Effector CD8-positive, alpha-beta T cell (primary cell): ENCODE measurements at places on chromosomes 2 and 18.
A peak's percentile ranks its signal among the peaks of the same experiment; 100 is the strongest.

GRCh38 chr2:211396815-211397214 lies 840.4 kb downstream of the CPS1 start:
- no peak for DNase-seq

DNA sequence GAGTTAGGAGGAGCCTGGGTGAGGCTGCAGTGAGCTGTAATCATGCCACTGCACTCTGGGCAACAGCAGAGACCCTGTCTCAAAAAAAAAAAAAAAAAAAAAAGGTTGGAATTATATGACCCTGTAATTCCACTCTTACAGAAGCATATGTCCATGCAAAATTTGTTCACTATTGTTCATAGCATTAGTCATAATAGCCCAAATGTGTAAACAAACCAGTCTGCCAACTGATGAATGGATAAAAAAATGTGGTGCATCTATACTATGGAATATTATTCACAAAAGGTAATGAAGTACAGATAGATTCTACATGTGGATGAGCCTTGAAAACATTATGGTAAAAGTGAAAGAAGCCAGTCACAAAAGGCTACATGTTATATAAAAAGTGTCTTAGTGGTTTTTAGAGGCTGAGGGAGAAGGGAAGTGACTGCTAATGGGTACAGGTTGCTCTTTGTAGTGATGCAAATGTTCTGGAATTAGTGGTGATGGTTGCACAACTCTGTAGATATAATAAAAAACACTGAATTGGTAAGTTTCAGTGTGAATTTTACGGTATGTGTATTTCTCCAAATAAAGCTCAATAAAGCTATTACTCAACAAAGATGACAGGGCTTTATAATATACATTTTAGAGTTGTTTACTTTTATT lies 9.4 kb downstream of the COA5 start:
- DNase-seq: no peak

GRCh38 chr18:63320975-63321265 lies 1.4 kb upstream of the BCL2 start:
- peak; percentile 28 for DNase-seq

DNA sequence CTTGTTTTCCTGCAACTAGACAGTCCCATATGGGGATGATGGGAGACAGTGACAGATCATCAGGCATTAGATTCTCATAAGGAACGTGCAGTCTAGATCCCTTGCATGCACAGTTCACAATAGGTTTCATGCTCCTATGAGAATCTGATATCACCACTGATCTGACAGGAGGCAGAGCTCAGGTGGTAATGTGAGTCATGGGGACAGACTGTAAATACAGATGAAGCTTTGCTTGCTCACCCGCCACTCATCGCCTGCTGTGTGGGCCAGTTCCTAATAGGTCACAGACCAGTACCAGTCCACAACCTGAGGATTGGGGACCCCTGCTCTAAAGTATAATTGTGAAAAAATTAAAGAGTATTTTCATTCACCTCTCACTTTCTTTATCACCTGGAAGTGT lies 23.6 kb upstream of the RAB1A start:
- no peak for DNase-seq

GRCh38 chr18:3179430-3180089 lies 40.2 kb downstream of the MYOM1 start:
- no peak for DNase-seq
